MCF 10A (cell line): ENCODE measurements at places on chromosomes 16 and 17.

GRCh38 chr17:69375229-69375628 lies 39.3 kb upstream of the MAP2K6 start:
- no peaks in the 10 kb centered on the region for H3K36me3 ChIP-seq
- DNase-seq: no peak
- no peaks in the 10 kb centered on the region for H3K27me3 ChIP-seq
- H3K4me1 ChIP-seq: no peaks in the 10 kb centered on the region
- no peak overlapping the region for H3K4me3 ChIP-seq
- H3K27ac ChIP-seq: no peak overlapping the region

GRCh38 chr17:80169784-80170500 lies at the start of gene CARD14:
Gene CARD14 (plus strand): TSS chr17:80170030. CDS start chr17:80181439, 11,409 bp downstream.
- no peak within 1 kb of the TSS for H3K27ac ChIP-seq
- no peaks in the 10 kb centered on the region for H3K4me1 ChIP-seq
- no peaks in the 10 kb centered on the region for H3K36me3 ChIP-seq
- no peak within 1 kb of the TSS for H3K4me3 ChIP-seq

- peak overlapping the region; percentile 81 for H3K27ac ChIP-seq
- no peak for DNase-seq
- no peak overlapping the region for H3K4me3 ChIP-seq
- H3K27me3 ChIP-seq: no peaks in the 10 kb centered on the region
- H3K4me1 ChIP-seq: peaks cover 24% of the 10 kb centered on the region
- no peaks in the 10 kb centered on the region for H3K36me3 ChIP-seq
These were observed 28.5 kb downstream of the FTO start for GRCh38 chr16:53732296-53732929.

DNA sequence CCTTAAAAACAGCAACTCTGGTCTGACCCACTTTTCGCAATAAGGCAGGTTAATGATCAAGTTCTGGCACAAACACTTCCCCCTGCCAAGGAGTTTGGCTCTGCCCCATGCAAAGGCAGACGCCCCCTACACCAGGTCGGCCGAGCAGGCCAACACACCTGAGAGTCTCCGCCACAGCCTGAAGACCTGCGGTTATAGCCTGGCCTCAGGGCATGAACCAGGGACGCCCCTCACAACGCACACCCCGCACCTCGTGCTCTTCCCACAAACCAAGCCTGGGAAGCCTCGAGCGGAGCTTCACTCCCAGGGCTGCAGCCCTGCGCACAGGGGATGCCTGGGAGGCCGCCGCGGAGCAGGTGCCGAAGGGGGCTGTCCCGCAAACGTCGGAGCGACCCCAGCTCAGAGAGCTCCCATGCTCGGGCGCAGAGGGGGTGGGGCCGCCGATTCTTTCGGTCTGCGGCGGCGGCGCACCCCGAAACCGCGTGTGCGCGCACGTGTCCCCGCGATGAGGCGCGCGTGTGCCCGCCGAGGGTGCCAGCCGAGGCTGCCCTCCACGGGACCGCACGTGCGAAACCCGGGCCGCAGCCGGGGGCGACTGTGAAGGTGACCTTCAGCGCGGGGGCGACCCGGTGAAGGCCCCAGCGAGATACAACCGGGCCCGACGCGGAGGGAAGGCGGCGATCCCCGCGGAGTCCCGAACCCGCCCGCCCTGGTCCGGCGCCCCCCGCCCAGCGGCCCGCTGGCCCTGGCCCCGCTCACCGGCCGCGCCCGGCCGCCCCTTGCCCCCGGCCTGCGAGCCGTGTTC lies 559 bp downstream of the CLUH start:
- DNase-seq: peak; percentile 31
- H3K27me3 ChIP-seq: no peaks in the 10 kb centered on the region
- peaks cover 15% of the 10 kb centered on the region for H3K36me3 ChIP-seq
- peak overlapping the region; percentile 94 for H3K27ac ChIP-seq

DNA sequence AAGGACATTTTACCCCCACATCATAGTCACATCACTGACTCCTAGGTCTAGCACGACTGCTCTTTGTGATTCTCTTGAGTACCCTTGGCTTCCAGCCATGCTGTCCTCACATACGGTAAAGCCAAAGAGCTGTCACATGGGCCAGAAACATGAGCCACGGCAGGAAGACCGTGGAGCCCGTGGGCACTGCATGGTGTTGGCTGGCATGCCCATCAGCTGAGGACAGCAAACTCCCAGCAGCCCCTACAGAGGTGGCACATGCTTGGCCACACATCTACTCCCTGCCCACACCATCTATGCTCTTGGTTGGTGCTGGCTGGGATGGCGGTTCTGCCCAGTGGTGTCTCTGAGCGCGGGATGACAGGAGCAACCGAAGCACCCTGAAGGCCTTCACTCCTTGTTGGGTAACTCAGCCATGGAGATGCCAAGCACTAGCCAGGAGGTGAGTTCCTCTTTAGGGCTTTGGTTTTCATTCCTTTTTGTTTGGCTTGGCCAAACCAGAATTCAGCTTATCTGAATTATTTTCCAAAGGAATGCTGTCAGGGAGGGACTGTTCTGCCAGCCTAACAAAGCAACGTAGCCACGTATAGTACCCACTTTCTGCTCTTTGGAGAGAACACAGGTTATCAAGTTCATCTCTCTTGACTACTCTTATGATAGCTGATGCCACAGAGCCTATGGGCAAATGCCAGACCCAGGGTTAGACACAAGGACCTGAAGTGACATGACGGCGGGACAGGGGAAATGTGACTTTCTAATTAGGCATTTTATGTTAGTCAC lies 10.0 kb downstream of the TNFAIP1 start:
- H3K4me3 ChIP-seq: no peak overlapping the region
- H3K36me3 ChIP-seq: peaks cover 87% of the 10 kb centered on the region
- peaks cover 12% of the 10 kb centered on the region for H3K4me1 ChIP-seq
- no peaks in the 10 kb centered on the region for H3K27me3 ChIP-seq
- peak overlapping the region; percentile 59 for H3K27ac ChIP-seq

GRCh38 chr16:65355706-65356105 lies 233.8 kb upstream of the CDH11 start:
- H3K4me1 ChIP-seq: no peaks in the 10 kb centered on the region
- no peak overlapping the region for H3K4me3 ChIP-seq

DNA sequence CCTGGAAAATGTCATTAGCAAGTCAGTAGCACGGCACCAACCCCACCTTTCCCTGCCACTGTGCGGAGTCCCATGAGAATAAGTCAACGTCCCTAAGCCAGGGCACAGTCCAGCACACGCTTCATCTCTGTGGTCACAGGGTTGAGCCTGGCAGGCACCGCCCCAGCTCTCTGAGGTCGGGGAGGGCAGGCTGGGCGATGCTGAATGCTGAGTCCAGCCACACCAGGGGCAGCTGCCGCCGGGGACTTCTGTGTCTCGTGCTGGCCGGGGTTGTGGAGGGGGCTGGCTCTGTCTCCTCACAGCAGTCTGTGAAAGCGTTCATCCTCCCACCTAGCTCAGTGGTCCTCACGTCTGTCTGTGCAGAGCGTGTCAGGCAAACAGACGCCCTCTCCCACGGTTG lies 53.2 kb downstream of the BANP start:
- H3K4me1 ChIP-seq: no peaks in the 10 kb centered on the region
- H3K36me3 ChIP-seq: peaks cover 46% of the 10 kb centered on the region
- no peak overlapping the region for H3K4me3 ChIP-seq
- H3K27ac ChIP-seq: no peak overlapping the region
- DNase-seq: no peak

DNA sequence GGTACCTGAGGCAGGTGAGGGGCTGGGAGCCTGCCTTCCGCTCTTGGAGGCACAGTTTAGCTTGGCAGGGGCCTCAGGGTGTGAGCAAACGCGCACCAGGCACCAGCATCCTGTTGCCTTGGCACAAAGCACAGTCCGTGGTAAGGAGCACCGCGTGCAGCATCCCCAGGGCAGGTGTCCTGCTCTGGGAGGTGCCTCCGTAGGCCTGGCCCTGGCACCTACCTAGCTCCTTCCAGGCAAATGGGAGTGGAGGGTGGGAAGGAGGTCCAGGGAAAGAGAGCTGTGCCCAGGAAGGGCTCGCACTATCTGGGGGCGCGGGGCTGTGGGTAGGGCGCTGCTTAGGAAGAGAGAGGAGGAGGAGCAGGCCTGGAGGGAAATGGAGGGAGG lies 3.1 kb upstream of the GSE1 start:
- H3K4me1 ChIP-seq: peaks cover 12% of the 10 kb centered on the region
- H3K4me3 ChIP-seq: peak overlapping the region; percentile 19
- DNase-seq: no peak
- no peaks in the 10 kb centered on the region for H3K36me3 ChIP-seq

- DNase-seq: peak; percentile 52
- H3K4me1 ChIP-seq: peaks cover 74% of the 10 kb centered on the region
- H3K27ac ChIP-seq: peak overlapping the region; percentile 69
- no peak overlapping the region for H3K4me3 ChIP-seq
- H3K36me3 ChIP-seq: no peaks in the 10 kb centered on the region
These were observed 28.6 kb downstream of the MYO18A start for GRCh38 chr17:29151567-29151966.

GRCh38 chr16:15054357-15055140 lies 1.3 kb downstream of the NTAN1 start:
- peaks cover 11% of the 10 kb centered on the region for H3K36me3 ChIP-seq
- no peaks in the 10 kb centered on the region for H3K27me3 ChIP-seq
- no peak for DNase-seq

DNA sequence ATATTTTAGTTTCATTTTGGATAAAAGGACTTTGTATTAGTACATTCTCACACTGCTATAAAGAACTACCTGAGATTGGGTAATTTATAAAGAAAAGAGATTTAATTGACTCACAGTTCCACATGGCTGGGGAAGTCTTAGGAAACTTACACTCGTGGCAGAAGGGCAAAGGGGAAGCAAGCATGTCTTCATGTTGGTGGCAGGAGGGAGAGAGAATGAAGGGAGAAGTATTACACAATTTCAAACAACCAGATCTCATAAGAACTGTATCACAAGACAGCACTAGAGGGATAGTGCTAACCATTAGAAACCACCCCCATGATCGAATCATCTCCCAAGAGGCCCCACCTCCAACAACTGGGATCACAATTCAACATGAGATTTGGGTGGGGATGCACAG lies 142.9 kb downstream of the USP31 start:
- peaks cover 72% of the 10 kb centered on the region for H3K27me3 ChIP-seq
- H3K36me3 ChIP-seq: no peaks in the 10 kb centered on the region
- H3K4me3 ChIP-seq: no peak overlapping the region
- H3K4me1 ChIP-seq: no peaks in the 10 kb centered on the region

DNA sequence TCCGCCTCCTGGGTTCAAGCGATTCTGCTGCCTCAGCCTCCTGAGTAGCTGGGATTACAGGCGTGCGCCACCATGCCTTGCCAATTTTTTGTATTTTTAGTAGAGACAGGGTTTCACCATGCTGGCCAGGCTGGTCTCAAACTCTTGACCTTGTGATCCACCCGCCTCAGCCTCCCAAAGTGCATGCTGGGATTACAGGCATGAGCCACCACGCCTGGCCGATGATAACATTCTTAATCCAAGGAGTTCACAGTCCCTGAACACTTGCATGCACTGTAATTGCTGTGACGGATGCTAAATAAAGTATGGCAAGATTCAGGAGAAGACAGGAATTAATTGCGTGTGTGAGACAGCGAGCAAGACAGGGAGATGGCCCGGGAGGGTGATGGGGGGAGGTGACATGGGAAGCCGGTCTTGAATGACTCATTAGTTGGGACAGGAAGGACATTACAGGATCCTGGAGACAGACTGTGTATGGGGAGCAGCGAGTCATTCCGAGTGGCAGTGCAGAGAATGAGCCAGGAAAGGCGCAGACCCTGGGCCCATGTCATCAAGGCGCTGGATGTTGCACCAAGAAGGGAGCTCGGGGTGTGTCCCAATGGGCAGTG lies 6.7 kb downstream of the ABCA3 start:
- H3K4me1 ChIP-seq: peaks cover 6% of the 10 kb centered on the region
- no peak overlapping the region for H3K27ac ChIP-seq
- H3K36me3 ChIP-seq: no peaks in the 10 kb centered on the region
- no peak for DNase-seq
- no peak overlapping the region for H3K4me3 ChIP-seq

DNA sequence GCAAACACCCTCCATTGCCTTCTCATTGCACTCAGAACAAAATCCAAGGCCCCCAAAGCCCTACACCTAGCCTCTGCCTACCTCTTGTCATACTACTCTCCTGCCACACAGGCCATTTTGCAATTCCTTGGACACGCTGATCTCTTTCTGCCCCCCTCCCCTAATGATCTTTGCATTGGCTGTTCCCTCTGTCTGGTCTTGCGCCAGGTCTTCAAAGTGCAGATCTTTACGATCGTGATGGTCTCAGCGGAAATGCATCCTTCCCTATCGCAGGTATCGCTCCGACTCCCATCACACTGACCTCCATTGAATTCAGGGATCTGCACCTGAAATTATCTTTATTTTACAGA lies 777 bp upstream of the MOSMO start:
- no peaks in the 10 kb centered on the region for H3K27me3 ChIP-seq
- DNase-seq: no peak
- peak overlapping the region; percentile 90 for H3K4me3 ChIP-seq

GRCh38 chr17:17845046-17845775 lies 8.4 kb upstream of the SREBF1 start:
- H3K27me3 ChIP-seq: no peaks in the 10 kb centered on the region
- H3K27ac ChIP-seq: peak overlapping the region; percentile 39
- peaks cover 7% of the 10 kb centered on the region for H3K4me1 ChIP-seq
- DNase-seq: no peak

GRCh38 chr17:65131946-65132345 lies 5.2 kb upstream of the RGS9 start:
- H3K36me3 ChIP-seq: no peaks in the 10 kb centered on the region
- no peak overlapping the region for H3K4me3 ChIP-seq
- DNase-seq: peak; percentile 57

DNA sequence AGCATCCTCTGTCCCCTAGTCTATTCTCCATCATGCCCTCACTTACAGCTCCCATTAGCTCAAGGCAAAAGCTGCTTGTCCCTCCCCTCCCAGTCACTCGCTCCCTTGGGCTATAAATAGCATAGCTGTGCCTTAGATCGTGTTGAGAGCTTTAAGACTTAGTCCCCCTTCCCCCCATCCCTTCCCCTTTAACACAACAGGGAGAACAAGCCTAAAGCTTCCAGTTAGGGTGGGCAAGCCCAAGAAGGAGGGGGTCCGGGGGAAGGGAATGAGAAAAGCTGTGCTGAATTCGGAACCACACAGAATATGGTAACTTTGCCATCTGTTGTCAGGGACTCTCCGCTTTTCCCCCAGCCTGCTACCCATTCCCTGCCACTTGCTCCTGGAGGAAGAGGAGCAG lies 4.9 kb upstream of the HIGD1B start:
- H3K27ac ChIP-seq: no peak overlapping the region
- H3K4me3 ChIP-seq: no peak overlapping the region
- no peaks in the 10 kb centered on the region for H3K36me3 ChIP-seq

- no peak overlapping the region for H3K27ac ChIP-seq
- H3K36me3 ChIP-seq: no peaks in the 10 kb centered on the region
- H3K27me3 ChIP-seq: peaks cover 24% of the 10 kb centered on the region
- DNase-seq: no peak
- H3K4me1 ChIP-seq: no peaks in the 10 kb centered on the region
- H3K4me3 ChIP-seq: no peak overlapping the region
These were observed 97.9 kb upstream of the IRX6 start for GRCh38 chr16:55225972-55226542.

DNA sequence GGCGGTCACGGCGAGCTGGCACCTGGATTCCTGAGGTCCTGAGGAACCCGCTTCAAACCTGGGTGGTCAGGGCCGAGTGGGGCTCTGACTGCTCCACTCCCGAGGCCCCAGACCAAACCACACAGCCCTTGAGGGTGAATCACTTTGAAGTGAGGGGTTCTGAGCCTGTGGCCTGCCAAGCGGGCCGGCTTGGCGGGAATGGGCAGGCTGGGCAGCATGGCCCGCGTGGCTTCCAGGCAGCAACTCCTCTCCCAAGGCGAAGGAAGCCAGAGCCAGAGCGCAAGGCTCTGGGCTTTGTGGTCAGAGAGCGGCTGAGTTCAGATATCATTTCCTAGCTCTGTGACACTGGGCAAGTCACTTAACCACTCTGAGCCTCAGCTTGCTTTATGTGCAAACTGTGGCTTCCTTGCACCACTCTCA lies 42.7 kb downstream of the CMIP start:
- no peaks in the 10 kb centered on the region for H3K27me3 ChIP-seq
- H3K4me1 ChIP-seq: peaks cover 20% of the 10 kb centered on the region
- no peaks in the 10 kb centered on the region for H3K36me3 ChIP-seq
